H54 (cell line): ENCODE measurements at places on chromosomes 11 and 22.

DNA sequence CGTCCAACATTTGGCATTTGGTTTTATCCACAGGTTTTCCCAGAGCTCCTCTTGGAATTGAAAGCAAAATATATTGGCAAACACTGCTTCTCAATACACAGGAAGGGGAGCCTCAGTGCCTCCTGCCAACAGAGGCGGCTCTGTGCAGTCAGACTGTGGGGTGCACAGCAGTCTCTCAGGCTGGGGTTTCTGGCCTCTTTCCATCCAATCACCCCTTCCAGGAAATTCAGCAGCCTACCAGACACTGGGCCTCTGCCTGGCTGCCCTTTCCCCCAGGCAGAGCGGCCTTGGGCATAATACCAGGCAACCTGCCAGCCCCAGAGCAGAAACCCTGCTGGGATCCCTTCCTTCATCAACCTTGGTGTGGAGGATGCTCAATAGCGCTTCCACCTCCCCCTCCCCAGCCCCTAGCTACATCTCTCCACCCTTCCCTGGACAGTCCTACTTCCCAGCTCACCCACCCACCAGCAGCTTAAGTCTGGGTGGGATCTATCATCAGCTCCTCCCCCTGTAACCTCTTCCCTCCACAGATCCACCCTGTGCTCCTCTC is 17.8 kb upstream of the RAPSN start:
- peak; percentile 85 for DNase-seq

- DNase-seq, result no peak
These were observed 64.3 kb upstream of the IGLL5 start for GRCh38 chr22:22823131-22823810.

- DNase-seq, result no peak
These were observed 43.6 kb downstream of the TMEM135 start for GRCh38 chr11:87081358-87081757.

DNA sequence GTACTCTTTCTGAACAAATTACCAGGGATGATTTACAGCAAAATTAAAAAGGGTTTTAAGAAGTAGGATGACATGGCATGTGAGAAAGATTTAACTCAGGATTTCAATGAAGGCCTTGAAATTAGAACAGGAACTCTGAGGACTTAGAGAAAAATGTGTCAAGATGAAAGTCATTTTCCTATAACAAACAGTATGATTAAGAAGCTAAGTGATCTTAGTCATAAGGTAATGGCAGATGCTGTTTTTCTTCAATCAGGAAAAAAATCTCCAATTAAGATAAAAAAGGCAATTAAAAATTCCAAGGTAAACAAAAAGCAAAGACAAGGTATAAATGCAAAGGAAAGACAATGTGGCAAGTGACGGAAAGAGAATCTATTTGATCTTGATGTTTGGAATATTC is 73.5 kb downstream of the GAB2 start:
- no peak for DNase-seq

DNA sequence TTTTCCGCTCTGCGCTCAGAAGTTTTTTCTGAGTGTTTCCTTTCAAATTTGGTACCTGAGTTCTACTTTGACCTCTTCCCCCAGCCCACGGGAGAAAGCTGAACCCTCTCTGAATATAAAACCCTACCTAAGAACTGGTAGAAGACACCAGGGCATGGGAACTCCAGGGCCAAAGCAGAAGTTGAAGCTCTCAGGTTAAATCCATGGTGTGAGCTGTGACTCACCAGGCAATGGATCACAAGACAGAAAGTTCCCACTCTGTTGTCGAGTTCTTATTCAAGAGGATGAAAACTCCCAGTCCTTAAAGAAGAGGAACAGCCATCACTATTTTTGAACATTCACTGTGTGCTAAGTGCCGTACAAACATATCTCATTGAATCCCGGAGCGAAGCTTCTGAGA is 8.9 kb downstream of the TMEM218 start:
- no peak for DNase-seq

- DNase-seq, result no peak
These were observed 55.7 kb upstream of the CLDN5 start for GRCh38 chr22:19579880-19580279.

GRCh38 chr22:45814198-45814597 is 142.6 kb downstream of the ATXN10 start:
- DNase-seq, result no peak

GRCh38 chr11:104926771-104927611 is 28.7 kb upstream of the CASP12 start:
- no peak for DNase-seq

- DNase-seq, result peak; percentile 81
These were observed at the start of gene PRAME for GRCh38 chr22:22558972-22559603. Gene PRAME, minus strand, starts transcription at chr22:22559265. Its CDS starts 2,433 bp downstream, at chr22:22556832.

GRCh38 chr11:73414977-73415651 is 38.9 kb downstream of the RELT start:
- no peak for DNase-seq

GRCh38 chr11:128786507-128786906 is 80.6 kb downstream of the KCNJ1 start:
- DNase-seq, result no peak

- no peak for DNase-seq
These were observed 391.5 kb downstream of the CADM1 start for GRCh38 chr11:115112754-115113153.

DNA sequence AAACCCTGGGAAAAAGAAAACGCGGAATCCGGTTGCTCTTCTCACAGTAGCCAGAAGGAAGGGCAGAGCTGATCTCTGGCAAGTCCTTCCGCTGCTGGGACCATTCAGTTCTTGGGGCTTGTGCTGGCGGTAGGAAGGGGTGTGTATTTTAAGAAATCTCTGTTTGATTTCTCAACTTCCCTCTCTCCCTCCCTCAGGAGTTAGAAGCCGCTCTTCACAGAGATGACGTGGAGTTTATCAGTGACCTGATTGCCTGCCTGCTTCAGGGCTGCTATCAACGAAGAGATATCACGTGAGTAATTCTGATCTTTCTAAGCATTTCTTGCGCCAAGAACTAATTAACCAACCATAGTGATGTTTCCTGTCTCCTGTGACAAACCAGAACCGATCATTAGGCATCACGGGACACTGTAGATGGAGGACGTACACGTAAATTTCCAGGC is 85.9 kb upstream of the SLC25A18 start:
- DNase-seq, result no peak

GRCh38 chr11:109939166-109939810 is 153.9 kb upstream of the ZC3H12C start:
- DNase-seq, result peak; percentile 5

- DNase-seq, result no peak
These were observed 62.5 kb downstream of the SHANK2 start for GRCh38 chr11:71189768-71190315.

DNA sequence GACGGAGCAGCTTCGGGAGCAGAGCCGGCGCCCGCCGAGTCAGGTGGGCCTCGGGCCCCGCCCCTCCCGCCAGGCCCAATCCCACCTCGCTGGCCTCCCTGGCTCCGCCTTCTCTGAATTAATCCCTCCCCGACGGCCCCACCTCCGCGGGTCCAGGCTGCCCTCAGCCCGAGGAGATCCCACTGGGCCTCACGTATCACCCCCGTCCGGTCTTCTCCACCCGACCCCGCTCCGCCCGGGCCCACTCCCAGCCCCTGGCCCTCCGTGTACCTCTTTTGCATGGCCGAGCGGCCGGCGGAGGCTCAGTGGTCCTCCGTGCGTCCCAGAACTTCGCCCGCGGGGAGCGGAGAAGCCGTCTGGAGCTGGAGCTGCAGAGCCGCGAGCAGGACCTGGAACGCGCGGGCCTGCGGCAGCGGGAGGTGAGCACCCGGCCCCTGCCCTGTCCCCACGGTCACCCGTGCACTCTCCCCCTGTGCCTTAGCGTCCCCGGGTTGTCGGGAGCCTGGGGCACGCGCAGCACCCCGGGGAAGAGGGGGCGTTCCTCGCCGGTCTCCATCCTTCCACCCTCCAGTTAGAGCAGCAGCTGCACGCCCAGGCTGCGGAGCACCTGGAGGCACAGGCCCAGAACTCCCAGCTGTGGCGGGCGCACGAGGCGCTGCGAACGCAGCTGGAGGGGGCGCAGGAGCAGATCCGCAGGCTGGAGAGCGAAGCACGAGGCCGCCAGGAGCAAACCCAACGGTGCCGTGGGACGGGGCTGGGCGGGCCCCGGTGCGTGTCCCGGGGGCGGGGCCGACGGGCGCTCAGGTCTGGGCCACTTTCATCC is 2.2 kb upstream of the CD151 start:
- no peak for DNase-seq

GRCh38 chr11:69123593-69124545 is 31.9 kb upstream of the SMIM38 start:
- DNase-seq, result no peak

GRCh38 chr11:12079726-12080556 is 30.4 kb upstream of the MICAL2 start:
- no peak for DNase-seq

DNA sequence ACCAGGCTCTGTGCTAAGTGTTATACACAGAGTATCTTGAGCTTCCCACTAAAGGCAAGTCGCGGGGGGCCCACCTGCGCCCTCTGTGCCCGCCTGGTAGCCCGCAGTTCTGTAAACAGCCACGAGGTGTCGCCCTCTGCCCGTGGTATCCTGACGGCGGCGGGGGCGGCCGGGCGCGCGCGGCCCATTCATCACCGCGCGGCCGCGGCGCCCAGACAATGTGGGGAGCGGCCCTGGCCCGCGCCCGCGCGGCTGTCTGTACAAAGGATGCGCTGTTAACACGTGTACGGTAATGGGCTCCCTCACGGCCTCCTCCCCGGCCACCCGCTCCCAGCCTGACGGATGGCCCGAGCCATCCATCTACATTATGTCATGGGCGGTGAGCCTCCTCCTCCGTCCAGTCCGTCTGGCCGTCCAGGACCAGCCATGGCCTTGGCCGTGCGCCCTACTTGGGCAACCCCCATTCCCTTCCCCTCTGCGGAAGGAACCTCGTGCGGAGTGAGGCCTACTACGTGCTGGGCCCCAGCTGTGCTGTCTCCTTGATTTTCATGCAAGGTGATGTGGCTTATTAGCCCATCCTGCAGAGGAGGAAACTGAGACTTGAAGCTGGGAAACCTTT is 99.4 kb downstream of the MIAT start:
- peak; percentile 50 for DNase-seq

DNA sequence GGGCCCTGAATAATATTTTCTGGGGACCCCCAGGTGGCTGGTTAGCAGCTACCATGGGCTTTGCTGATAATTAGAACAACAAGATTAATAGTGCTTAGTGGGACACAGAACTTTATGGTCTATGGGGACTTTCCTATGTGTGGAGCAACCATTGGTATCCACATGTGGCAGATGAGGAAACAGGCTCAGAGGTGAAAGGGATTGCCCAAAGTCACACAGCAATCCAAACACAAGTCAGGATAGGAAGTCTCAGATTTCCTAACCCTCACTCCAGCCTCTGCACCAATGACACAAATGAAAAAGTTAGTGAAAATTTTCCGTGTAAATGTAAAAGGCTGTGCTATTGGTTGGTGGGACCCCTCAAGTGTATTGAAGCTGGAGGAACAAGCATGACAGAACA is 15.3 kb upstream of the SLCO2B1 start:
- no peak for DNase-seq
